NCI-H526 treated with DMSO at 0.1 percent for 48 hours (cell line): ENCODE measurements at places on chromosomes 2 and 18.
A peak's percentile ranks its signal among the peaks of the same experiment; 100 is the strongest.

- DNase-seq, result peak; percentile 64
Measured at GRCh38 chr2:199163613-199164458, 293.9 kb downstream of the SATB2 start.

GRCh38 chr2:225930687-225931086 lies 531.2 kb downstream of the NYAP2 start:
- no peak for DNase-seq

GRCh38 chr18:46506974-46507586 lies 149.9 kb downstream of the LOXHD1 start:
- no peak for DNase-seq

DNA sequence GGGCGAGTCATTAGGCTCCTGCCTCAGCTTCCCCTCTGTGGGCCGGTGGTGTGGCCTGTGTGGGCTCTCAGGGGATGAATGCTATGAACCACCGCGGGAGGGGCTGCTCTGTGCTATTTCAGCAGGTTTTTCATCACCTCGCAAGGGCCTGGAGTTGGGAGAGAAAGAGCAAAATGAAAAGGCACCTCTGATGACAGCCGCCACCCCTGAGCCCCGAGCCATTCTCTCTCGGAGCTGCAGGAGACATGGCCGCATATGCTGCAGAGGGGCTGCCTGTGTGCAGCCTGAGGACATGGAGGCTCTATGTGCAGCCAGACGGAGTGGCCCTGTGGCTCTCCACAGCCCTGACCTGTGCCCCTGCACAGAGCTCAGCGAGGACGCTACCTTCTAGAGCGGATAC lies 96.2 kb upstream of the CTDP1 start:
- no peak for DNase-seq

GRCh38 chr18:33802955-33803354 lies 224.9 kb downstream of the ASXL3 start:
- DNase-seq, result peak; percentile 89

- no peak for DNase-seq
Measured at GRCh38 chr2:242035858-242036652, 166.5 kb downstream of the RTP5 start.

DNA sequence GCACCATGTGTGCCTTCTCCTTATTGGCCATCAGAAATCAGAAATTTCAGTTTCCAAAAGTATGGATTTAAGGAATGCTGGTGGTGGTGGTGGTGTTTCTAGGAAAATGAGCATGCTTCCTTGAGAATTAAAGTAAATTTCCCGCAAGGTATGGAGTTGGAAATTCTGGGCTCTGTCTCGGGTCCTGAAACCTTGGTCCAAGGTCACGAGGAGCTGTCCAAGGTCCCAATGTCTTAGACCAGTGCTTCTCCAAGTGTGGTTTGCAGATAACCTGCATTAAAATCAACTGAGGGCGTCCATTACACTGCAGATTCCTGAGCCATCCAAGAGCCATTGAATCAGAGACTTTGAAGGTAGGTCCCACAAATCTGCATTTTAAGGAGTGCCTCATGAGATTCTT lies 210.9 kb upstream of the PKDCC start:
- no peak for DNase-seq

DNA sequence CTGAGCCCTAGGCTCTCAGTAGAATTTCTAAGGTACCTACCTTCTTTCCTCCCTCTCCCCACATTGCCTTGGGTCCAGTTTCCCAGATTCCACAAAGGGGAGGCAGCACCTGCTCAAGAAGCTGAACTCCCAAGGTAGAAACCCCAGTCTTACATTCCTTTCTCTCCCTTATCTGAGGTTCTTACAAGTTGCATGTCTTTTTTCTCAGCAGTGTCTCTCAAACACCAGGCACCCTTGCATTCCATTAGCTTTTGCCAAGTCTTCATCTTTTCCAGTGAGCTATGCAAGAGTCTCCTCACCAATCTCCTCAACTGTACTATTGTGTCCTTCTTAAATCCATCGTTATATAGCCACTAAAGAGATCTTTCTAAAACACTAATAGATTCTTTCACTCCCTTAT lies 4.1 kb upstream of the NT5C1B start:
- no peak for DNase-seq

GRCh38 chr2:150429384-150429961 lies 58.0 kb downstream of the RND3 start:
- DNase-seq, result peak; percentile 84

DNA sequence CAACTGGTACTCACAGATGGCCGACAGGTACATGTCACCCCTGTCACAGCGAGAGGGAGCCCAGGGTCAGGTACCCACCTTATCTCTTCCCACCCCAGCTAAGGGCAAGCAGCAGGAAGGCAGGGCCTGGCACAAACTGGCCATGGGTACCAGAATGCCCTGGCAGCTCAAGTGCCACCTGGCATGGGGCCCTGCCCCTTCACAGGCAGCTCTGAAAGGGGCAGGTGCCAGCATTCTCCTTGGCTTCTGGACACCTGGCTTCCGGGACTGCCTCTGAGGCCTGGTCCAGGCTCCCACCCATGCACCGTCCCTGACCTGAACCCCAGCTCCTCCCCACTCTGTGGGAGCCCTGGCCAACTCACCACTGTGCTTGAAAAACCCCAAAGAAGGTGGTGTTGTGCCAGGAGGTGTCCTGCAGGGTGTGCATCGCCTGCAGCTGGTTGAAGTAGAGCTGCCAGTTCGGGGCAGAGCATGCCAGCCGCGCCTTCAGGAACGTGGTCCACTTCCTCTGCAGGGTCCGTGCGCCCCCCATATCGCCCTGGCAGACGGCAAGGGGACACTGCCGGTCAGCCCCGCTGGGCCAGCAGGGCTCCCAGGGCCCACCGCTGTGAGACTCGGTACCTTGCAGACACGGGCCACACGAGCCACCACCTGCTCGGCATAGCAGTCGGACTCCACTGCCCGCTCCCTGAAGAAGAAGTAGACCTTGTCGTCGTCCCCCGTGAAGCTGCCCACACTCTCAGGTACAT lies 5.4 kb downstream of the SEMA4C start:
- DNase-seq, result no peak

GRCh38 chr2:53036196-53036595 lies 731.4 kb upstream of the CHAC2 start:
- DNase-seq, result peak; percentile 37

DNA sequence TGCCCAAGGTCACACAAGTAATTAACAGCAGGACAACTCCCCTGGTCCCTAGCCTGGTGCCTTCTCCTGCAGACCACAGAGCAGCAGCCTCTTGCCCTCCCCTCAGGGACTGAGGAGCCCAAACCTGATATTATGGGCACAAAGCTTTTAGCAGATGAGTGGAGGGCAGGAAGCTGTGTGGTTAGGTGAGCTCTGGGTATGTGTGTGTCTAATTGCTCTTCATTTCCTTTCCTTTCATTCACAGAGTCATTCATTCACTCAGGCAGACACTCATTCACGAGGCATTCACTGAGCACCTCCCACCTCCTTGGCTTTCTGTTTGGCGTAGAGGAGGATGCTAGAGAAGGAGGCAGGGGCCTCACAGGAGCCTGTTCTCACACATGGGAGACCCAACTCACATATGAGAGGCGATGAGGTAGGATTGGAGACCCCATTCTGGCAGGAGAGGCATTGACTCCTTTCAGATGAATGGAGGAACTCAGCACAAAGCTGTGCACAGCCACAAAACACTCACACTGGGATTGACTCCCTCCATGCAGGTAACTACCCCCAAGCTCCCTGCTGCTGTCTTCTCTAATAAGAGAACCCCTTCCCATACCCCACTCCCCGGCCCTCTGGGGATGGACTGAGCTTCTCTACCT lies 306.8 kb upstream of the SKOR2 start:
- DNase-seq, result no peak

GRCh38 chr2:101149241-101150192 lies 1.7 kb downstream of the TBC1D8 start:
- DNase-seq, result peak; percentile 20

GRCh38 chr2:149103081-149103620 lies 64.7 kb downstream of the LYPD6B start:
- DNase-seq, result no peak

- no peak for DNase-seq
Measured at GRCh38 chr2:85185431-85185940, 52.3 kb downstream of the TCF7L1 start.

GRCh38 chr2:239145601-239146000 lies 255.2 kb downstream of the HDAC4 start:
- DNase-seq, result no peak

DNA sequence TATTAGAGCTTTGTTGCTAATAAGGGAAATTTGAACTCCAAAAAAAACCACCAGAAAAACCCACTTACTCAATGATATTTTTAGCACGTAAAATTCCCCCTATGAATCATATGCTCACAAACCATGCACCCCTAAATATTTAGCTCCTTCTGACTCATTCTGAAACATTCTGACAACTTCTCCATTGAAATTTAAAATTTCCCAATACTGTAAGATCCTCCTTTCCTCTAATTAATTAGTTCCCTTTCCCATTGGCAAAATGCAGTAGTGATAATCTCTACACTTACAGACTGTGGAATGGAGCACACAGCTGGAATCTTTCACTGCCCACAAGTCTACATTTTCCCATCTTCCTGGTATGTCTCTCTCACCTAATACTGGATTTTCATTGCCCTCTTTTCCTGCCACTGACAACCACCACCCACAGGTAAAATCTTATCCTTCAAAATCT lies 215.8 kb upstream of the ACVR2A start:
- DNase-seq, result no peak

- no peak for DNase-seq
Measured at GRCh38 chr2:47771211-47771610, 11.7 kb upstream of the MSH6 start.

DNA sequence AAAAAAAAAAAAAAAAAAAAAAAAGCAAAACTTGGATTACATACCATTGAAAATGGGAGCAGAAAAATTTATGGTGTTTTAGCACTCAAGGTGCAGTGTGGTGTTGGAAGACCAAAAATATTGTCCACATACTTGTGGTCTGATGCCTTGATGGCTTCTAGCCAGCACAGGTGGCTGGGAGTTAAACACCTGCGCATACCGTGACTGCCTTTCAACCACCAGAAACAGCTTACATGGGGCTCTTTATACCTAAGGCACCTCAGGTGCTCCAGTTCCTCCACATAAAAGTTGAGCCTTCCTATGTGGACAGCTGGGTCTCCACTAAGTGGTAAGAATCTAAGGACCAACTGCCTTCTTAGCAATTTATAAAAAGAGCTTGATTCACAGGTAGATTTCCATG lies 802.6 kb upstream of the CELF4 start:
- no peak for DNase-seq

GRCh38 chr2:119062652-119063051 lies 95.9 kb downstream of the C1QL2 start:
- no peak for DNase-seq

GRCh38 chr2:237733677-237734300 lies 64.8 kb upstream of the RBM44 start:
- DNase-seq, result peak; percentile 60

DNA sequence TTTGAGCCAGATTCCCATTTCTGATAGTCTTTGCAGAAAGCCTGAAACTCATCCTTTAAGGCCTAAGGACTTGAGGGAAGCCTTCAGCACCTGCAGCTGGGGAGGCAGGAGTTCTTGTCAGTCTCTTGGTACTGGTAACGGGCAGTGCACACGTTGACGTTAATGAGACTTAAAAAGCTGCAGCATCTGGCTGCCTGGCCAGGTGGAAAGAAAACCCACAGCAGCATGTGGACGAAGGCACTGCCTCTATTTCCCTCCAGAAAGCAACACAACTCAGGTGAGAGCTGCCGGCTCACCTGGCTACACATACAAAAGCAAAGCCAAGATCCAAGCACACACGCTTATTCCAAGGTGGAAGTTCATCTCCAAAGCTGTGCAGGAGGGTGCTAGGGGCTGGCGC lies 178.8 kb downstream of the ANAPC1 start:
- DNase-seq, result no peak

DNA sequence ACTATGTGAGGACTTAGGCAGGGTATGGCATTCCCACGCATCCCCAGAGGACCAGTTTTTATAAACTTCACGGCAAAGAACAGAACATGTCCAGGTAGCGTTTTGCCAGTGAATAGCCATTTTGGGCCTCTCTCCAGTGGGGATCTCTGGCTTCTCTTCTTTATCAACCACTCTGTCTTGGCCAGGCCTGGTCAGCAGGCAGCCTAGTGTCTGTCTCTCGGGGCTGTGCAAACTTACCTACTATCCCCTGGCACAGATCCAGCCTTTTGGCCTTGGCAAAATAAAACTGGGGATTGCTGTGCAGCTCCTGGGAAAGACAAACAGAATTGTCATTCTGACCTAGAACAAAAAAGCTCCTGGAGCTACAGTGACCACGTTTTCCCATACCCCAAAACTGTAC lies 14.5 kb downstream of the CAPN14 start:
- DNase-seq, result no peak

DNA sequence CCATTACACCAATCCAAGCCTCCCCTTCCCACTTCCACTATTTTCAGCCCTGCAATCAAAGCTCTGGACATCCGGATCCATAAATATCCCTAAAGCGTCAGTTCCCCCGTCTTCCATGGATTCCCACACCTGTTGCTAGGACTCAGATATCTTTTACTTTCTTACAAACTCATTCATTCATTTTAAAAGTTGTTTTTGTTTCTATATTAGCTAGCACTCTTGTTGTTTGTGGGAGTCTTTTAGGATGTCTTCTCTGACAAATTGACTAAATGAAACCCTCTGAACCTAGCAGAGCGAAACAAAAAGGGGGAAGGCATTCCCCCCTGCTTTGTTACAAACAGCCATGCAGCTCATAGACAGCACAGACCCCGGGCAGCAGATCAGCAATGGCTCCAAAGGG lies 9.0 kb upstream of the NBAS start:
- DNase-seq, result no peak

DNA sequence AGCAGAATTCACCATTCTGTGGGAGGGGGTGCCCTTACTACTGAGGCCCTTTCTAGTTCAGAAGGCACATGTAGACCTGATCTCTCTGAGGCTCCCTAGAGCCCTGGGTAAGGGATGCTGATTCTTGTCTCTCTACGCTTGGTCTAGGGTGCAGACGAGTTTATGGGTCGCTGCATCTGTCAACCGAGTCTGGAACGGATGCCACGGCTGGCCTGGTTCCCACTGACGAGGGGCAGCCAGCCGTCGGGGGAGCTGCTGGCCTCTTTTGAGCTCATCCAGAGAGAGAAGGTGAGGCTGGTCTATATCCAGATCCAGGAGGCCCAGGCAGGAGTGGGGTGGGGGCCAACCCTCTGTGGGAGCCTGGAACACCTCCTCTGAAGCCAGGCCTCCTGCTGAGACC lies 147.2 kb downstream of the DYSF start:
- DNase-seq, result no peak

DNA sequence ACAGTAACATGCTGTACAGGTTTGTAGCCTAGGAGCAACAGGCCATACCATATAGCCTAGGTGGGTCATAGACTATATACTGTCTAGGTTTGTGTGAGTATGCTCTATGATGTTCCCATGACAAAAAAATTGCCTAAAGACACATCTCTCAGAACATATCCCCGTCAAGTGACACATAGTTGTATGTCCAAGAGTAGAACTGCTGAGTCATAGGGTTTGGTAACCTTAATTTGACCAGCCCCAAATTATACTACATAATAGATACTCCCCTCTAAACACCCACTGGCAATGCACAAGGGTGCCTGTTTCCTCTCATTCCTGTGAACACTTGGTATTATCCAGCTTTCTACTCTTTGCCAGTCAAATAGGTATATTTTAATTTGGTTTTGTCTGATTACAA lies 161.6 kb downstream of the LCLAT1 start:
- DNase-seq, result no peak

GRCh38 chr18:25422230-25422629 lies 70.3 kb upstream of the ZNF521 start:
- no peak for DNase-seq

GRCh38 chr18:52716973-52717372 lies 377.0 kb downstream of the DCC start:
- DNase-seq, result no peak

GRCh38 chr2:34105006-34105767 lies 506.1 kb upstream of the FAM98A start:
- DNase-seq, result no peak

- peak; percentile 60 for DNase-seq
Measured at GRCh38 chr2:168566974-168567665, 111.0 kb downstream of the CERS6 start.
